ENCODE measurements at places on chromosomes 1 and 21. TPM values are rescaled to one million over a fixed set of nuclear protein-coding genes. Genes with fewer than 3 reads are reported as not detected.

Gene LDLRAD1
- total RNA-seq = not detected

Gene C4BPA
- total RNA-seq = 0.48 TPM

Gene TRABD2B
- 0.38 TPM for total RNA-seq

Gene AMY1B
- total RNA-seq = not detected

Gene MEX3A
- 2.8 TPM for total RNA-seq

Gene APOBEC4
- not detected for total RNA-seq

Gene RIMKLA
- 0.97 TPM for total RNA-seq

Gene DNAI4
- 0.74 TPM for total RNA-seq

Gene SLC44A3
- total RNA-seq = 1.6 TPM

Gene HMGCS2
- not detected for total RNA-seq

Gene EGLN1
- 43.3 TPM for total RNA-seq

Gene GJB4
- 0.03 TPM for total RNA-seq

Gene PGLYRP4
- total RNA-seq = not detected

Gene APCS
- total RNA-seq = not detected

Gene MATN1
- total RNA-seq = 0.10 TPM

Gene PEA15
- total RNA-seq = 206 TPM

Gene TRIM46
- 1.4 TPM for total RNA-seq

Gene RIMS3
- total RNA-seq = 0.99 TPM

Gene MTMR11
- 7.9 TPM for total RNA-seq

Gene SLC5A9
- total RNA-seq = not detected

Gene ZNF691
- total RNA-seq = 7.0 TPM

Gene GBP6
- total RNA-seq = not detected

Gene CHIA
- not detected for total RNA-seq

Gene CELA2B
- not detected for total RNA-seq

Gene MAP3K21
- 13.9 TPM for total RNA-seq

Gene OR2L2
- total RNA-seq = not detected

Gene RBM15
- 11.2 TPM for total RNA-seq

Gene KPNA6
- 20.0 TPM for total RNA-seq

Gene PCSK9
- total RNA-seq = 4.1 TPM

Gene PTGER3
- not detected for total RNA-seq

Gene MRPL39
- total RNA-seq = 36.5 TPM

Gene CLCA1
- total RNA-seq = not detected

Gene MAB21L3
- total RNA-seq = not detected

Gene CD101
- total RNA-seq = 0.56 TPM

Gene C1QA
- not detected for total RNA-seq

Gene EPS15
- total RNA-seq = 12.0 TPM

Gene PCP4L1
- total RNA-seq = 0.06 TPM

Data from A549 treated with DMSO at 1 μM for 4 hours (cell line).